Activated CD8-positive, alpha-beta memory T cell treated with anti-CD3 and anti-CD28 coated beads, Interleukin-2, amount 50 U/mL, for 4 hours (primary cell): ENCODE measurements at places on chromosomes 4 and X.

DNA sequence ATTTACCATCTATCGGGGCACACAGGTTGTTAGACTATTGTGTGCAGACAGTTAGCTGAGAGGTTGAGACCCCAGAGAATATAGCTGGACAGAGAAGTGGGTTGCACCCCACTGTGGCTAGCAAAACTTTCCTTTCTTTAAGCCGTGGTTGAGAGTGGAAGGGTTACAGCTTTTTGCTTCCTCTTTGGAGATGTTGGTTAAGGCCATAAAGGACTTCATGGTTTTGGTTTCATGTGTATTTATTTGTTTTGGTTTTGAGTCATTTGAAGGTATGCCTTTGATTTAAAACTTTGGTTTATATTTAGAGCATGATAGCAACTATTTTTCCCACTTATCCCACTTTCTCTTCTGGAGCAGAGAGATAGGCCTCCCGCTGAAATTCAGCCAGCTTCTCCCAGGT, 274.3 kb upstream of the IL1RAPL1 start:
- DNase-seq = no peak

- no peak for DNase-seq
Measured at GRCh38 chrX:105211066-105211575, 9.4 kb downstream of the TEX13A start.

- no peak for DNase-seq
Measured at GRCh38 chr4:180057891-180058671, 2185.1 kb upstream of the TENM3 start.

DNA sequence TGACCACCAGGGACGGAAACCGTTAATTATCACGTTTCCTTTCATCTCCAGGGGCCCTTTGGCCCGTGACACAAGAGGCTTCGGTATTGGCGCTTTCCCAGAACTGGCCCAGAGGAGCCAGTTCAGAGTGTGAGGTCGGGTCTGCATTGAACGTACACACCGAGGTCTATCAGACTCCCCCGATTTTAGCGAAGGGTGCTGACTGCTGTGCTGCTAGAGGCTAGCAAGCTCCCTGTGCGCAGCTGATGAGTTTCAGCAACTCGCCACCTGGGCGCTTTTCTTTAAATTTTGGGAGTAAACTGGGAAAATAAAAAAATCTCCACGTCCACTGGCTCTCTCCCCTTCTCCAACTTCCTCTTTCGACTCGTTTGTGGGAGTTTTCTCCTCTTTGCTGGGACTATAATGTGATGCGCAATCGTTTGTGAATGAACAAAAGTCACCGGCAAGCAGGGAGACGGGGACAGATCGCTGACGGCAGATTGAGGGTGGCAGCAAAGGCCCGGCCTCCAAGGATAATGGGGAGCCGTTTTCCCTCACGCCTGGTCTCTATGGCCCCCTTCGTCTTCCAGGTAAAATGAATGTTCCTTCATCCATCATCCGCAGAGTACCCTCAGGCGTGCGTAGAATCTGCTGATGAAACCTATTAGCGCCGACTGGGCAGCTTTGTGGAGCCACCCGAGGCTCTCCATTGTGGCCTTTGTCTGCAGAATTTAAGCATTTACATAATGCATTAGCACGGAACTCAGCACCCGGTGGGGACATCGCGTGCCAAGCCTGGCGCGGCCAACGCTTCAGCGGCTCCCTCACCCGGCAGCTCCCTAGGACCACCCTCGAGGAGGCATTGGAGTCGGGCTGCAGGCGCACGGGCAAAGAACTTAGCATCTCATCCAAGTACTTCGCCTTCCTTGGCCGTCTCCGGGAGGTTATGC, 1.6 kb upstream of the LRAT start:
- no peak for DNase-seq

DNA sequence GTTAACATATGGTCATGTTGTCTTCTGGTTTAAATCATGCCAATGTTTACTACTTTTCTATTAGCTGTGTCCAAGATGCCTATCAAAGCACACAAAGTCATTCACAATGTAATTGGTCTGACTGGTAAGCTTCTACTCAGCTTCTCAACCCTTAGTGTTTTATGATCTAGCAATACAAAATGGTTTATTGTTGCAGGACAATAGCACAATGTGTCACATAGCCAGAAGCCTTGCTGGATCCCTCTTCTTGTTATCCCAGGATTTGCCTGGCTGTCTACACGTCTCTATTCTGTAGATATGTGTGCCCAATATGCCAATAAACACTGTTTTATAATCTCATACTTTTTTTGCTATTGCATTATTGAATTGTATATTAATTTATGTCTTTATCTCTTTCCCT, 1111.0 kb upstream of the AGA start:
- DNase-seq = no peak

DNA sequence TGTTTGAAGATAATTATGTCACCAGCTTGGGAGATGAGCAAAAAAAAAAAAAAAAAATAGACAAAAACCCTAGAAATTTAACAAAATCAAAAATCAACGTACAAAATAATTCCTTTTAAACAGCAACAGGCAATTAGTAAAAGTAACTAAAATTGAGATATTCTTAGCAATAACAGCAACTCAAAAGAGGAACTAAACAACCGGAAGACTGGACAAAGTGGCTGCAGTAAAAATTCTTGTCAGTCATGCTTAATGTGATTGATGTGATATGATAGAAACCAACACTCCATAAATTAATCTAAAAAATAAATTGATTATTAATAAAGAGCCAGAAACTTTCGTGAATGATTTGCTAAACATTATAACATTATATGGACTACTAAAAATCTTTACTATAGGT, 1534.6 kb upstream of the AGA start:
- no peak for DNase-seq

DNA sequence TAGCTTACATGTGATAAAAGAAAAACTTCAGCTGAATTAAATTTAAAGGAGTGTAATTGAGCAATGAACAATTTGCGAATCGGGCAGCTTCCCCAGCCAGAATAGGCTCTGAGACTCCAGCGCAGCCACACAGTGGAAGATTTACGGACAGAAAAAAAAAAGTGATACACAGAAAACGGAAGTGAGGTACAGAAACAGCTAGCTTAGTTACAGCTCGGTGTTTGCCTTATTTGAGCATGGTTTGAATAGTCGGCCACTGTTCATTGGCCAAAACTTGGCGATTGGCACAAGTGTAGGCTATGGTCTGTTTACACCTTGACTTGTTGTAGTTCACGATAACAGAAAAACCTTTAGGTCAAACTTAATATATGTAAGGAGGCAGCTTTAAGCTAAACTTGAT, 16.7 kb upstream of the SUPT20HL1 start:
- no peak for DNase-seq

- no peak for DNase-seq
Measured at GRCh38 chrX:31603411-31604120, 531.7 kb upstream of the FTHL17 start.

DNA sequence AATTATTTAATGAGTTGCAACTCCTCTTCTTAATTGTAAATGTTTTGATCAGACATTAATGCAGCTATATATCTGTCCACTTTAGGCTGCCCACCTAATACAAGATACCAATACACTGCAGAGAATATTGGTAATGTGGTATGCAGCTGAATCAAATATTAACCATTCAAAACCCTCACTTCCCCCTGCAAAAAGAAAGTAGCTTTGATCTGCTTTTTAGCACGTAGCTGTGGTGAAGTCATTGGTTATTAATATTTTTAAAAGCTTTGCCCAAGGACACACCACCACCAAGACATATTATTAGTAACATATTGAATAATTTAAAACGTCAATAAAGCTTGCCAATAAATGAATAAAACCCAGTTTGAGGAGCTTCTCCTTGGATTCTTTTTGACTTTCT, 28.6 kb upstream of the CYP2U1 start:
- no peak for DNase-seq

DNA sequence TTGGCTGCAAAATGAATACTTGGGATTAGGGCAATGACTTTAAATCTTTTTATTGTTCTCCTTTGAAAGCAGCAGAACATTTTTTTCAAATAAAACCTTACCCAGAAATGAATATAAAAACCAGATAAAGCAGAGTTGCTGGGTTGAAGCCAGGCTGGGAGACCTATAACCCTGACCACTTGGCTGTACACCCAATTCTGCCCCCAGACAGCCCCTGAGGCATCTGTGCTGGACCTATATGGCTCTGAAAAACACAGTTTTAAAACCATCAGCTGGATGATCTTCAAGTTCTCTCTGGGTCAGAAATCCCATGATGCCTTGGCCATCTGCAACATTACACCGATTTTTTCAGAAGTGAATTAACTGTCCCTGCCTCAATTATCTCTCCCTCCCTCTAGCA, 23.7 kb upstream of the GLRA2 start:
- no peak for DNase-seq

GRCh38 chr4:64715741-64716140, 306.5 kb upstream of the TECRL start:
- DNase-seq = no peak

- no peak for DNase-seq
Measured at GRCh38 chrX:38837389-38837788, 36.1 kb downstream of the MID1IP1 start.

DNA sequence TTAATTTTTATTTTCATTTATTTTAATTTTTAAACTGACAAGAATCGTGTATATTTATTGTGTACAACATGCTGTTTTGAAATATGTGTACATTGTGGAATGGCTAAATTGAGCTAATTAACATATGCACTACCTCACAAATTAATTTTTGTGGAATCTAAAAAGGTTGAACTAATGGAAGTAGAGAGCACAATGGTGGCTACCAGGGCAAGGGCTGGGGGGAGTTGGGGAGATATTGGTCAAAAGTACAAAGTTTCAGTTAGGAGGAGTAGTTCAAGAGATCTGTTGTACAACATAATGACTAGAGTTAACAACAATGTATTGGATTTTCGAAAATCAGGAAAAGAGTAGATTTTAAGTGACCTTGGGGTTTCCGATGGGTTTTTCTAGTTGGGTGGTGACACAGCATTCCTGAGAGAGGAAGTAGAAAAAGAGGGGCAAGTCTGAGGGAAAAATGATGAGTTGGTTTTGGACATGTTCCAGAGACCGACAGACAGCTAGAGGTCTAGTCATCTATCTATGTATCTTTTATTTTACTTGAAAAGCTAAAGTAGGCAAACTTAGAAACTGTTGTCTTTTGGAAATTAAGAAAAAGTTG, 23.2 kb downstream of the APOO start:
- no peak for DNase-seq

DNA sequence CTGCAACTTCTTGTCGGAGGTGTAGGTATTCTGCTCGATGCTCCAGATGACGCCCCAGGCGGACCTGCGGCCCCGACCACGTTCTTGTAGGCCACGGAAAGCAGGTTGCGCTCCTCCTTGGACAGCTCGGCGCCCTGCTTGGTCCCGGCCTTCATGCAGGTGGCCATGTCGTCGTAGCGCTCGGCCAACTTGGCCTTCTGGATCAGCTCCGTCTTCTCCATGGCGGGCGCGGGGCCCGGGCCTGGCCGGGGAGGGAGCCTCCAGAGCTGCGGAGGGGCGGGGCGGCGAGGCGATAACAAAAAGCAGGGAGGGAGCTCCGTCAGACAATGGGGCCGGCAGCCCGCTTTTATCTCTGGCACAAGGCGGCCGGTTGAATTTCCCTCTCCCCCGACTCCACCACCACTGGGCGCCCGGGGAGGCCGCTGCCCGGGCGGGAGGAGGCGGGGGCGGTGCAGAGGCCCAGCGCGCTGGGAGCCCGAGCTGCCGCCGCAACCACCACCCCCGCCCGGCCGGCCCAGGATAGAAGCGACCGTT, 28.3 kb upstream of the DRP2 start:
- DNase-seq = no peak

DNA sequence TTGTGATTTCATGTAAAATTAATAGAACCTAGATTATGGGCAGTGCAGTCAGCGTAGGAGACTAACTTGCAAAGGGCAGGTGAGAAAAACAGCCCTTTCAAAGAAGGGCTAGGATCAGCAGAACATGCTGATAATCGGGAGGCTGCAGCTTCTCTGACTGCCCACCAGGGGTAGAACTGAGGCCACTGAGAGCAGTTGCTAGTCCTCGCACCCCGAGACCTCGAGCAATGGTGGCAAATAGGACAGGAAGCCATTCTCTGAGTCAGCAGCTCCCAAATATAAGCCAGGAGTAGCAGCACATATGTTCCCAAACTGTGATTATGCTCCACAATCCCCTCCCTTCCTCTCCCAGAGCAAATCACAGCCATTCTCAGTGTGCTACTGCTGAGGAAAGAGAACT, 186.5 kb downstream of the MSL3 start:
- DNase-seq = no peak

DNA sequence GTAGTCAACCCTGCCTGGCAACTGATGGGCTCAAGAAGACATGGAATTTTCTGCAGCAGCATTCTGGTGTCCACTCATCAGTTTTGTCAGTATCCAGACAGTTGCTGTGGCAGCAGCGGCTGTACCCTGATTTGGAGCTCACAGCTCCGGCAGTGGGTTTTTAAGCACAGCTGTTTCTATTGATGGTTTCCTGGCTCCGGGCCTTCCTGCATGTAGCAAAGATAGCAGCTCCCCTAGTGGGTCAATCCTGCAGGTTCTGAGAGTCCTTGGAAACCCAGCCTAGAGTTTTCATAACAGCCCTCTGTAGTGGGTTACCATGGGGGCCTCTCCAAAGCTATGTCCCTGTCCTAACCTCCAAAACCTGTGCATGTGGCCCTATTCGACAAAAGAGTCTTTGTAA, 84.0 kb upstream of the ATP6AP2 start:
- no peak for DNase-seq

GRCh38 chrX:133307094-133307493, 88.9 kb upstream of the TFDP3 start:
- no peak for DNase-seq

DNA sequence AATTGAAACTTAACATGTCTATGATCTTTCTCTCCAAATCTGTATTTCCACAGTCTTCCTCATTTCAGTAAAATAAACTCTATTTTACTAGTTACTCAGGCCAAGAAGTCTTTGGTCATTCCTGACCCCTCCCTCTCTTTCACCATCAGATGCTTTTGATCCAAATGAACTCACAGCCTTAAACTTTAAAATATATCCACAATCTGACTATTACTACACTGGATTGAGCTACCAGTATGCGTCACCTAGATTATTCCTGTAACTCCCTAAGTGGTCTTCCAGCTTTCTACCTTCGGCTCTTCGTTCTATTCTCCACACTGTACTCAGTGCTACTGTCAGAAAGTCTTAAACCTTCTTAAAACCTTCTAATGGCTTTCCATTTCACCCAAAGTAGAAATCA, 195.1 kb downstream of the FBXW7 start:
- DNase-seq = no peak

- DNase-seq = no peak
Measured at GRCh38 chrX:53950130-53950733, 94.0 kb downstream of the PHF8 start.

GRCh38 chr4:88836216-88836615, 138.6 kb upstream of the NAP1L5 start:
- no peak for DNase-seq

- DNase-seq = no peak
Measured at GRCh38 chr4:137370679-137371078, 161.6 kb downstream of the PCDH18 start.

- DNase-seq = no peak
Measured at GRCh38 chr4:30939069-30939468, 218.9 kb downstream of the PCDH7 start.

GRCh38 chr4:3337811-3338210, 45.0 kb downstream of the RGS12 start:
- DNase-seq = no peak
